SK-N-MC (cell line): ENCODE measurements at places on chromosomes 2 and 18.

GRCh38 chr2:142877216-142877838 lies at the start of gene KYNU:
TSS of gene KYNU (plus strand) at chr2:142877664. CDS start at chr2:142885368, 7,704 bp downstream.
- no peak for DNase-seq

DNA sequence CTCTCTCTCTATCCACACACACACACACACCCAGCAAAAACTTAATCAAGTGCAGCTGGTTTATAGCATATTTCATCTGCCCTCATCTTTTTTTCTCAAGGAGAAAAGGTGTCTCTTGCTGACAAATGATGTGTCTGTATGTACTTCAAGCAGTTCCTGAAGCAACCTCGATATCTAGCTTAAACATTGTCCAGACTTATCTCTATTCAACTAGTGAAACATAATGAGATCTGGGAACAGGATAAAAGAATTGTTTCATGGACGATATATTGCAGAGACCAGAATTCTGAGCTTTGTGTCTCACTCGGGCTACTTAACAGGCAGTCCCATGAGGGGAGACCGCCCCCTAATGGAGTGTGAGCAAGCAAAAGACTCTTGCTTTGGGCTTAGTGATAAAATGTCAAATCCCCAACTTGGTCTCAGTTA lies 929.2 kb upstream of the SOX11 start:
- peak; percentile 70 for DNase-seq

DNA sequence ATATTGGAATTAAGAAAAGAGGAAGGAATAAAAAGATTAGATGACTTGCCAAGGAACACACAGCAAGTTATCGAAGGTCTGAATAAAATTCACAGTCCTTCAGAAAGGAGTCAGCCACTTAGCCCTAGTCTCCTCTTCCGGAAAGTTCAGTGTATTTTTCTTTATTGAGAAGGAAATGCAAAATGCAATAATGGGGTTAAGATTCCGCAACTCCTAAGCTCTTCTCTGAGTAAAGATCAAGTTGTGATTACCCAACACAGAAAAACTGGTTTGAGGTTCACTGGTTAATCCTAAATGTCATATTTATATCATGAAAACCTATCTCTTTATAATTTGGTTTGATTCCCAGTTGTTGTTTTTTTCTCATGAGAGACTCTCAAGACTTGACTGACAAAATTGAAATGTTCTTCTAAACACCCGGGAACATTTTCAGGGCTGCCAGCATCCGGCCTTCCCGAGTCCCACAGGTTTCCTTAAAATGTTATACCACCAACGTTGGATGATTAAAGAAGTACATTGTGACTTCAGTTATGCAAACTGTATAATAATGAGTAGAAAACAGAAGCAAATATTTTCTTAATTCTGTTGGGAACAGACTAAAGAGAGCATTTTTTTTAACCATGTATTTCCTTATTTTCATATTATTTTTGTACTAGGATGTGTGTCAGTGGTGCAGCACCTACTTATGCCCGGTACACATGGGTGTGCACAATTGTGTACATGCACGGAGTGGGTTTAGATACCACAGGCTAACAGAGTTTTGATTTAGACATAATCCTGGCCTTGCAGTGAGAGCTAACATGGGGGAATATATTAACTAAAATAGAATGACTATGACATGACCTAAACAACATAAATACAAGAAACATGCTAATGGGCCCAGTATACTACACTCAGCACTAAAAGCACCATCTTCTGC lies 100.2 kb downstream of the STK39 start:
- DNase-seq, result no peak

- DNase-seq, result no peak
Measured at GRCh38 chr2:100416935-100417710, at the start of gene CHST10. TSS of gene CHST10 (minus strand) at chr2:100417668. CDS start at chr2:100406675, 10,993 bp downstream.

- DNase-seq, result no peak
Measured at GRCh38 chr18:70047931-70048603, 100.4 kb upstream of the CD226 start.

- no peak for DNase-seq
Measured at GRCh38 chr18:48929941-48930713, 20.6 kb downstream of the SMAD7 start.

DNA sequence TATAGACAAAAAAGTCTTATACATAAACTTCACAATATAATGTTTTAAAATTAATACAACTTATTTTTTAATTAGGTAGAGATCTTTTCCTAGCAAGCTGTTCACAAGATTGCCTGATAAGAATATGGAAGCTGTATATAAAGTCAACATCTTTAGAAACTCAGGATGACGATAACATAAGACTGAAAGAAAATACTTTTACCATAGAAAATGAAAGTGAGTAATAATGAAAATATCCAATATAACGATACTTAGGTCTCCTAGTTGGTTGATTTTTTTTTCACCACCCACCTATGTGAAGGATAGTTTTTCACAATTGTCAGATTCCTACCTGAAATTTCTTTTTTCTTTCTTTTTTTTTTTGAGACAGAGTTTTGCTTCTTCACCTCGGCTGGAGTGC lies 13.1 kb downstream of the ELP2 start:
- no peak for DNase-seq

GRCh38 chr2:8628866-8629209 lies 53.0 kb upstream of the ID2 start:
- DNase-seq, result no peak

- no peak for DNase-seq
Measured at GRCh38 chr2:175552902-175553301, 371.4 kb upstream of the ATP5MC3 start.

DNA sequence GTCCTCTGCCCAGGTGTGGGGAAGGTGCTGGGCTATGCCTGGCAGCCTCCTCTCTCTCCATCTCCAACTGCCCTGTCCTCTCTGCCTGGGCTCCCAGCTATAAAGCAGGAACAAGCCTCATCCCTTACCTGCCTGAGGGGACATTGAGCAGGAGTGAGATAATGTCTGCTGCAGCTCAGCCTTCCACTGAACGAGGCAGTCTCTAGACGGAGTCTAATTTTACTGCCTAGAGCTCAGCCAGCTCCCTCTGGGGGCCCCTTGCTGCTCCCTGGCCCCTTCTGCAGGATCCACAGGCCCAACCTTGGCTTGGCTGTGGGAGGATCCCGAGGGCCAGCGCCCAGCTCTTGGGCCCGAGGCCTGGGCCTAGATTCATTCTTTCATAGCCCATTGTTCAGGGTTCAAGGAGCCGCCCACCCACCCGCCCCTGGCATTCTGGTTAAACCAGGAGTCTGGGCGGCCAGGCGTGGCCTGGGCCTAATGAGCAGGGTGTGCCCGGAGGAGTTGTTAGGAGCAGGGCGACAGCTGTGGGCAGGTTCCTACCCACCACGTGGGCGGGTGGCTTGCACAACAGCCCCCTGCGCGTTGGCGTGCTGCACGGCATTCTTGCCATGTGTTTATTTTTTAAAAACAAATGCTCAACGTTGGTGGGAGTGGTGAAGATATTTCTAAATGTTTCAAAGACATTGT lies 44.6 kb downstream of the FOSL2 start:
- DNase-seq, result no peak

- no peak for DNase-seq
Measured at GRCh38 chr2:193542762-193543161, 1348.0 kb upstream of the TMEFF2 start.

DNA sequence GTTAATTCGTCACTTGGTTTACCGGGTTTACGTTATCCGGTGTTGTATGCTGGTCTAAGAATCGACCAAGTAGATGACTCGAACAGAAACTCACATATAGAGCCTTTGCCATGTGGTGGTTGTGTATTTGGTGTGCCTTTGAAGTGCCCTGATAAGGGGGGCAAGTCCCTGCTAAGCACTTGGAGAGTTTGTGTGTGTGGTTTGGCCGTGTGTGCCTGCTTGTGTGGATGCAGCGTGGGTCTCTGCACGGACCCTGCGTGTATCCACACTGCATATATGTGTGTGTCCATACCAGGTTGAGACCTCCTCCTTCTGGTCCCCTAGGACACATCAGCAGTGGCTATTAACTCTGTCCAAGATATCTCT lies 2.4 kb upstream of the CELF4 start:
- no peak for DNase-seq

GRCh38 chr2:199987586-199987985 lies 32.2 kb downstream of the MAIP1 start:
- no peak for DNase-seq
